ENCODE measurements at places on chromosomes 2 and 18.

GRCh38 chr2:142100139-142100873 lies 30.5 kb downstream of the LRP1B start:
- DNase-seq = no peak

DNA sequence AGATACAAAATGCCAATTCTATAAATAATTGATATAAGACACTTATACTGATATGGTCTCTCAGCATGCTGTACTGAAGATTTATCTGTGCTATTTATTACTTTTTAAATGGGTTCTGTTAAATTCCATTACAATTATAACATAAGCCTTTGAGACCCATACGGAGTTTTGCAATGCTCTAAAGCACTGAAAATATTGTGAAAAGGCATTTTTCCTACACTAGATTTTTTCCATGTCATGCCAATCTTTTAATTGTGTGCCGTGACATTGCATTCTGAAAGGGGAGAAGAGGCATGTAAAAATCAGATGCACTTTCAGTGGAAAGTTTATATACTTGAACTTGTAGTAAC lies 46.5 kb downstream of the EFEMP1 start:
- no peak for DNase-seq

DNA sequence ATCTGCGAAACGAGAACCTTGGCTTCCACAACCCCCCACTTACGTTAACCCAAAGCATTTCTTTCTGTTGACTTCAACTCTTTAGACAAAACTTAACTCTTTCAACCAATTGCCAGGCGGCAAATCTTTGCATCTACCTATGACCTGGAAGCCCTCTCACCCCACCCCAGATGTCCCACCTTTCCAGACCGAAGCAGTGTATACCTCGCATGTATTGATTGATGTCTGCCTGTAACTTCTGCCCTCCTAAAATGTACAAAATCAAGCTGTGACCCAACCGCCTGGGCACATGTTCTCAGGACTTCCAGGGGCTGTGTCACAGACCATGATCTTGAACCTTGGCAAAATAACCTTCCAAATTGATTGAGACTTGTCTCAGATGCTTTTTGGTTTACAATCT lies 12.3 kb downstream of the AQP12B start:
- DNase-seq = no peak

DNA sequence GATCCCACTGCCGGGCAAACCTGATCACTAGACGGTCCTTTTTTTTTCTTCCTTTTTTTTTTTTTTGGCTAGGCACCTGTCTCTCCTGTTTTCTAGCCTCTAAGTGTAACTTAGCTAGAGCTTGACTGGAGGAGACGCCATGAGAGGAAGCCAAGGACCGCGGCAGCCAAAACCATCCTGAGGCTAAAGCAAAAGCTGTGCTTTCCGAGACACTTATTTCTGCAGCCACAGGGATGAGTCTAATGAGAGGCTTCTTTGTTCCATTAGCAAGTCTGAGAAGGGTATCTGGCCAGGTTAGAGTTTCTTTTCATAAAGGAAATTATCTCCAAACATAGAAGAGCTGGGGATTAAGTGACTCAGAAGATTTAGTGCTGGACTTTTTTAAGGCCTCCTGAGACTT lies 7.3 kb upstream of the CXCR4 start:
- no peak for DNase-seq

DNA sequence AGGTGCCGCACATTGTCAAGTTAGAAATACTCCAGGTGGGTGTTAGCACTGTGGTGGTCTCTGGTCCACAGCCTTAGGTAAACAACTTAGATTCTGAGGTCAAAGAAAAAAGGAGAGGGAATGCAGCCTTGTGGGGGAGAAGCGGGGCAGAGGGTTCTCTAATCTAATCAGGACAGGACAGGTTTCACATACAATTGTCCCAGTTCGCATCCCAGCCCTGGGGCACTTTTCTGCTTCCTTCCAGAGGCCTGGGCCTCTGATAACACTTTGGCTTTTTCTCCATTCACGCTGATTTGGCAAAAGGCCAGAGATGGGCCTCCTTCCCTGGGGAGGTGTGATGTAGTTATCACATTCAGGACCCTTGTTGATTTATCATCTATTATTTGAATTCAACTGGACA lies 32.5 kb downstream of the SLC1A4 start:
- no peak for DNase-seq

- DNase-seq = no peak
These were observed 68.1 kb upstream of the TCF7L1 start for GRCh38 chr2:85064927-85065577.

DNA sequence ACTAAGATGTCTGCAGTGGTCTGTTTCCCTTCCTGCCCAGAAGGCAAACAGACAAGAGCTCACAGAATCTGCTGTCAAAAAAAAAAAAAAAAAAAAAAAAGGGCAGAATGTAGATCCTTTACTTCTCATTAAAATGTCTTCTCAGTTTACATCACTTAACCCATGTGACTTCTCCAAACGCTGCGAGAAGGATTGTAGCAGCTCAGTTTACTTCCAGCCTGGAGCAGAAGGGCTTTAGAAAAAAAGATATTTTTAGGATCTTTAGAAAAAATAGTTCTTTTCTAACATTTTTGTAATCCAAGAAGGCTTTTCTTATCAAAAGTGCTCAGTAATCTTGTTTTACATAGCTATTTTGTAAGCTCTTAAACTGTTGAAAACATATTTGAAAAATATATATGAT lies 425.4 kb downstream of the CNTNAP5 start:
- no peak for DNase-seq

GRCh38 chr2:43219383-43220228 lies 6.8 kb downstream of the ZFP36L2 start:
- peak; percentile 88 for DNase-seq

DNA sequence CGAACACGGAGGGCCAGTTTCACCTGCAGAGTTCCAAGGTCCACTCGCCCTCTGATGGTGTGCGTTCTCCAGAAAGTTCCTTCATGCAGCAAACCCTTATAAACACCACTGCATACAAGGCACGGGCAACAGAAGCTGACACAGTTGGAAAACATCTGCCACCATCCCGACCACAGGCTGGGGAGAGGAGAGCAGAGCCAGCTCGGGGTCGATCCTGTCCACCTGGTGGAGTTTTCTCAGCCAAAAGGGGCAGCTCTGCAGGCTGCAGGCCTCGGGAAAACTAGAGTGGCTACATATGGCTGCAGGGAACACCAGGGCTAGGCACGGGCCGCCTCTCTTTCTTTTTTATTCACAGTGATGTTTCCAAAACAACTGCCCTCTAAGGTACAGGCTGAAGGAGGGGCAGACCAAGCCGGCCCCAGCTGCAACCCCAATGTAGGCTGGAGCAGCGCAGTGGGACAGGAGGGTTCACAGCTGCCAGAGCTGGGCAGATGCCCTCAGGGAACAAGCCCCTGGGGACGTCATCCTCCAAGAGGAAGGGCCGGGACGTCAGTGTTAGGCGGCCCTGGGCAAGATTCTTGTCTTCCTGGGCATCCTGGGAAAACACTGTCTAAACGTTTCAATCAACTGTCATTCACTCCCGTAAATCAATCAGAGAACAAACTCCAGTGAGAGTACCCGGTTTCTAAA lies 274.7 kb downstream of the TWIST2 start:
- no peak for DNase-seq

GRCh38 chr18:4412286-4412685 lies 42.8 kb downstream of the DLGAP1 start:
- no peak for DNase-seq

DNA sequence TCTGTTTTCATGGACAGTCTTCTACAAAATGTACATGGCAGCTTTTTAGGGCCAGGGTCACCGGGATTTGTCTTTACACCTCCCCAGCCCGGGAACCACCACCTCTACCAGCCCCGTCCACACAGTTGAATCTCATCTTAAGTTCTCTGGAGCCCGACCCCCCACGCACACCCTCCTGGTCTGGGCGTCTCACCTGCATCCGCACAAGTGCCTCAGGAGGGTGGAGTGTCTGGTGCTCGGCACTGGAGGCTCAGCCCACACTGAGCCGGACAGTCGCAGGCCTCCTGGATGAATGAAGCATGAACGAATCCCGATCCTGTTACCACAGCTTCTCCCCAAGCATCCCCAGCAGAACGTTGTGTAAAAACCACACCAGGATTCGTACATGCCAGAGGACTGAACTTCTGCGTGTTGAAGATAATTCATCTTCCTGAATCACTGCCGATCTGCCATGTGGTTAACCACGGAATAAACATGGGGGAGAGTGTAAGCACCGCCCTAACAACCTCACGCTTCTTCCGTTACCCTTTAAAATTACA lies 162.0 kb downstream of the RTP5 start:
- peak; percentile 94 for DNase-seq

DNA sequence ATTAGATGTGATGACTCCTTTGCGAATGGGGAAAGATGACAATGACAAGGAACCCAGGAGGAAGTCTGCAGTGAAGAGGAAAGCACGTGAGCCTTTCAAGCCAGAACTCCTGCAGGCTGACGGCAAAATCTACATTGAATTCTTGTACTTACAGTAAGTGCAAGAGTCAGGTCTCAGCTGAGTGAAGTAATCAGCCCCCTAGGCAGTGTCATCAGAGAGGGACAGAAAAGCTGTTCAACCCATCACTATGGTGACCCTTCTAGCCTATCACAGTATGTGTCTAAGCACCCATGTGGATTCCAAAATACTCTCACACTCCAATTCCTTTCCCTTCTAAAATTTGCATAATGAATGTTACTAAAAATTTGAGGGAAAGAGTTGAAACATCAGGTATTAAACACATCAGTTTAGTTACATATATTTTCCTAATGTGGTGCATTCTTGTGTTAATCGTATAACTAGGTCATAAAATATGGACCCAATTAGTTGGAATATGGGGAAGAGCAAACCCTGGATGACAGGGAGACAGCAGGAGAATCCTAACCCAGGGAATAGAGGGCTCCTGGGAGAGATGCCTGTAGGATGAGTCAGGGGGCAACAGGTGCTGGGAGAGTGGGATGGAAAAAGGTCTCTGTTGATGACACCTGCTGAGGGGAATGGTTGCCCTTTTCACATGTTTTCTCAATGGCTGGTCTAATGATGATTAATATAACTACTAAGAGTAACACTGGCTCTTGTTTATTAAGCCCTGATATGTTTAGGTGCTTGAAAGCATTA lies 39.5 kb downstream of the VWC2L start:
- DNase-seq = no peak

- no peak for DNase-seq
These were observed 25.4 kb downstream of the MYO7B start for GRCh38 chr2:127560931-127561280.

- DNase-seq = peak; percentile 53
These were observed 44.6 kb downstream of the ITGB1BP1 start for GRCh38 chr2:9378433-9379390.

DNA sequence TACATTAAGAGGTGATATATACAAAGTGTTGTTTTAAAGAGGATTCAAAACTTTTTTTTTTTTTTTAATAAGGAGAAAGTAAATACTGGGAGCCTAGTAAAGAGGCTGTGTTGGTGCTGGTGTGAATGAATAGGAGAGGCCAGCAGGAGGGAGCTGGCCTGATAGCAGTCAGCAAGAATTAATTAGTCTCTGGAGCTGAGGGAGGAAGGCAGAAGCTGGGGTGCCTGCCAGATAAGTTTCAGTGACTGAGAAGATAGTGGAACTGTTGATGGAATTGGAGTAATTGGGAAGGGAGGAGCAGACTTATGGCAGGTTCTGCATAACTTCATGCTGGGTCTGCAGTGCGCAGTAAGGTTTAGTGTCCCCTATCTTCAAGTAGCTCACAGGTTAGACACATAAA lies 36.2 kb upstream of the SNORC start:
- no peak for DNase-seq
